ENCODE measurements at places on chromosomes 4 and X.

DNA sequence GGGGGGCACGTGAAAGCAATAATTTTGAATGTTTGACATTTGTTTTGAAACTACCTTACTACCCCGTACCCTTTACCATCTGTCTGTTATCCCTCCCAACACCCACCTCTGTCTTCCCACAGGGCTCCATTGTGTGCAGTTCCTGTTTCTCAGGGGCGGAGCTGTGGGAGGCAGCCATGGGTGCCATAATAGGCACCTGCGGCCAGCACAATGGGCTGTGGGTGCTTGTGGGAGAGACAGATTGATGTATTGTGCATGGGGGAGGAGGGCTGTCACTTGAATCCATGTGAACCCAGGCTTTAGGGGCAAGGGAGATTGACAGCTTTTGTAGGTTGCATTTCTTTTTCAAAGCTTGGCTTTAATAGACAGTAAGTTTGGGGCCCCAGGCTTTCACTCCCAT, 122.6 kb upstream of the CXorf66 start:
- DNase-seq: no peak

GRCh38 chr4:7653510-7654369, 219.0 kb upstream of the PSAPL1 start:
- DNase-seq: no peak

GRCh38 chr4:13840502-13841190, 213.1 kb upstream of the BOD1L1 start:
- no peak for DNase-seq

- DNase-seq: peak; percentile 22
Measured at GRCh38 chr4:112702892-112703291, 65.9 kb downstream of the LARP7 start.

DNA sequence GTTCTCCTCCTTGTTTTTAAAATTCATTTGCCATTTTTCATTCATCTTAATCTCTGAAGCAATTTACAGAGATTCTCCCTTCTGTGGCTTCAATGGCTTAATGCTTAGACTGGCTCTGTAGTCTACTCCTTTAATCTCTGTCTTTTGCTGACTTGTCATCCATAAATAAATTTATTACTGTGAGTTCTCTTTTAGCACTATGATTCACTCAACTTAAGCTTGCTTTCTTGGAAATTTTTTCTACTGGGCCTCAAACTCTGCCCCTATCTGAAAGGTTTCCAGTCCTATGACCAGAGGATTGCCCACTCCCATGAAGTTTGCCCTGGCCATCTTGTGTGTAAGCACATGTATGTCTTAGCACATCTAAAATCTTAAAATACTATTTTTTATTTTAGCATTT, 251.1 kb downstream of the DCLK2 start:
- DNase-seq: no peak

GRCh38 chr4:86264241-86264640, 95.6 kb downstream of the MAPK10 start:
- no peak for DNase-seq

- no peak for DNase-seq
Measured at GRCh38 chrX:9856588-9856987, 70.4 kb downstream of the SHROOM2 start.

- DNase-seq: no peak
Measured at GRCh38 chr4:116702949-116703348, 382.4 kb downstream of the TRAM1L1 start.

GRCh38 chrX:68837119-68837518, 8.3 kb downstream of the EFNB1 start:
- no peak for DNase-seq

Data from AG20443 (cell line).